Ascending aorta (tissue), 2 donors: ENCODE measurements at places on chromosomes 5 and 9. TPM values are rescaled to one million over a fixed set of nuclear protein-coding genes. Genes with fewer than 3 reads are reported as not detected.

DNA sequence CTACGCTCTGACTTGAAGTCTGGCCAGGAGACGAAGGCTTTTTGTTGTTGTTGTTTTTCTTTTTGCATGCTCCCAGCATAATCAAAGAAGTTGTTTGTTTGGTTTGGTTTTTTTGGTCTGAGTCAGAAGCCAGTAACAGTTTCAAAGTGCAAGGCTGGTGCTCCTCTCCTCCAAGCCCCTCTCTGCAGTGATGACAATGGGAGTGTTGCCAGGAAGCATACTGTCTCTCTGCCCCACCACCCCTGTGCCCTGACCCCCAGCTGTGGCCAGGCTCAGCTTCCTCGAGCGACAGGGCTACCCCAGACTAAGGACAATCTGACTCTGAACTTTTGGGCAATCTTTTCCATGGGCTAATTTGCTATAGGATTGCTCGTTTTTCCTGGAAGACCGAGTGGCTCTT lies 173.8 kb upstream of the PITX1 start:
- no peaks in the 10 kb centered on the region for H3K27me3 ChIP-seq
- H3K27ac ChIP-seq = peak overlapping the region; percentile 84
- no peak for DNase-seq
- H3K36me3 ChIP-seq = no peaks in the 10 kb centered on the region
- peaks cover 11% of the 10 kb centered on the region for H3K4me1 ChIP-seq

GRCh38 chr5:78779771-78780616 lies 131.4 kb upstream of the LHFPL2 start:
- no peaks in the 10 kb centered on the region for H3K27me3 ChIP-seq
- no peak for DNase-seq
- H3K4me1 ChIP-seq = no peaks in the 10 kb centered on the region
- H3K36me3 ChIP-seq = no peaks in the 10 kb centered on the region
- no peak overlapping the region for H3K27ac ChIP-seq

DNA sequence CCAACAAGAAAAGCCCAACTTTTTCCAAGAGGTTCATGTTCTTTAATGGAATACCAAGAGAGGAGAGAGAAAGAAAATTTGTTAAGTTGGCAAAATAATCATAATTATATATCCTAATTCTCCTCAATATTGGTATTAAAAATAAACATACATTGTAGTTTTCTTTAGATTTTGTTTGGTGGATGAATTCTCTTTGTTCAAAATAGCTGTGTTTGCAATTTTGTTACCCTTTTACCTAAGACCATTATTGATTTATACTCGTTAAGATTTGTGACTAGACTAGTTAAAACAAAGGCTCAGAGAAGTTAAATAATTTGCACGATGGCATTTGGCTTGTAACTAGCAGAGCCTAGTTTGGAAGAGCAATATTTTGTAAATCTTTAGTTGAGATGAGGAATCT lies 9.7 kb downstream of the LRRC19 start:
- H3K27ac ChIP-seq = no peak overlapping the region
- H3K27me3 ChIP-seq = no peaks in the 10 kb centered on the region
- H3K4me3 ChIP-seq = no peak overlapping the region
- no peak for DNase-seq

DNA sequence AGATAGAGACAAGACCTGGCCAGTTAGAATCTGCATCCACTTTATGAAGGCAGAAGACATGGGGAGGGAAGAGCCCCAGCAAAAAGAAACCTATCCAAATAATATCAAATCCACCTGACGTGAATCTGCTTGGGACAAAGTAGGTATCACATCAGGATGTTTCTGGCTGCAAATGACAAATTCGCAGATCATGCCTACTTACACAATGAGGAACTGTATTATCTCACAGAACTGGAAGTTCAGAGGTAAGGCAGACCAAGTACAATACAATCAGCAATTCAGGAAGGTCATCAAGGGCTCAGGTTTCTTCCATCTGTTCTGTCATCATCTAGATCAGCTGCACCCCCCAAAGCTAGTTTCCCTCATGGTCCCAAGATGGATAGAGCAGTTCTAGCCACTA lies 13.2 kb upstream of the NR4A3 start:
- H3K4me1 ChIP-seq = no peaks in the 10 kb centered on the region
- H3K27ac ChIP-seq = no peak overlapping the region
- no peaks in the 10 kb centered on the region for H3K36me3 ChIP-seq
- H3K27me3 ChIP-seq = no peaks in the 10 kb centered on the region
- DNase-seq = no peak

DNA sequence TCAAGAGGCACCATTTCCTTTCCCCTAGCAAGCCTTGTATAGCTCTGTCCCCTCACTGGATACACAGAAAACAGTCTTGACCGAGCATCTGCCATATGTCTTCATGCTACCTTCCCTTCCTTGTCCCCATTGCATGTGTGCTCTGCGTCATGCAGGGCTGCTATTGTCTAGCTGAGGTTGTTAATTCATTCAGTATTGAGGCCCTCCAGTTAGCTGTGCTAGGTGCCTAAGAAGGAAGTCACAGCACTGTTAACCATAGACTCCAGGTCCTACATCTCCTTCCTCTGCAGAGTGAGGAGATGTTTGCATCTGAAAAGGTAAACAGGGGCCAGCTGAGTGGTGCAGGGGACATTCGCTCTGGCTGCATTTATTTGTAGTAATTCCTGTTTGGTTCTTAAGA lies 48.2 kb downstream of the SLC1A3 start:
- H3K36me3 ChIP-seq = no peaks in the 10 kb centered on the region
- DNase-seq = no peak
- H3K4me1 ChIP-seq = peaks cover 7% of the 10 kb centered on the region
- H3K27ac ChIP-seq = no peak overlapping the region
- no peaks in the 10 kb centered on the region for H3K27me3 ChIP-seq

DNA sequence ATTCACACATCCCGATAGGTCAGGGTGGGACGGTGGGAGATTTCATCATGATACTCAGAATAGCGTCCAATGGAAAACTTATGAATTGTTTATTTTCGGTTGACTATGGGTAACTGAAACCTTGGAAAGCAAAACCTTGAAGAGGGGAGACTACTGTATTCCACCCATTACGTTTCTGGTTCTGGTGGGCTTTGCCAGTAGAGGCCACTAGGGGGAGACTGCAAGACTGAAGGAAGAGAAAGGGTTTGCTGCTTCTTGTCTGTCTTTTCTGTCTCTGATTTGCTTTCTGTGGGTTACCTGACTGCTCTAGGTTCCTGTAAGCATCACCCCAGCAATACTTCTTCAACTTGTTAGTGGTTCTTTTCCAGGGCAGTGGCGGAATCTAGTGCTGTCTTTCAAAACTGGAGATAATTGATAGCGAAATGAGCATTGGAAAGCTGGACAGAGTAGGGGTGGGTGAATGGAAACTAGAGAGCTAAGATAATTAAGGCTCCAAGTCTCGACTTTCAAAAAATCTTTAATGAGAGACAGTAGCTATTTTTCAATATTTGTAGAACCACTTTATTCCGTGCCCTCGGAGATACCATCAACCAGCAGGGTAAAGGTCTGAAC lies 27.0 kb downstream of the GRIN3A start:
- H3K36me3 ChIP-seq = no peaks in the 10 kb centered on the region
- no peaks in the 10 kb centered on the region for H3K27me3 ChIP-seq
- no peak overlapping the region for H3K4me3 ChIP-seq

DNA sequence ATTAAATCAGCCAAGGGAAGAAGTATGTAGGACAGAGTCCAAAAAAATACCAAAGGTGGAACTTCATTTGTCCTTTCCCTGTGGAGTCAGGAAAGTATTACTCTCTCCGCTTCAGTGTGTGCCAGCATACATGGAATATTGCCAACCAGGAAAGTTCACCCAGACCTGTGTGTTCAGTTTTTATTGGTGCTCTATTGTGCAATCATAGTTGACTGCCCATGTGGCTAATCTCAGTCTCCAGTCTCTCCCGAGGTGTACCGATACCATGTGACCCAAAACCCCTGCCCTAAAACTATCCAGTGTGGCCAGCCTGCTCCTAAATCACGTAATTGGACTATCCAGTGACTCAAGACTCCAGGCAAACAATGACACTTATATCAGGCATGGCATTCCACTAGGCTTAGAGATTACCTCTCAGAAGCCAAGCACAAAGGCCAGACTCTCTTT lies 38.8 kb downstream of the NFX1 start:
- H3K4me3 ChIP-seq = no peak overlapping the region
- DNase-seq = peak; percentile 76
- H3K27me3 ChIP-seq = no peaks in the 10 kb centered on the region
- H3K36me3 ChIP-seq = peaks cover 47% of the 10 kb centered on the region
- H3K4me1 ChIP-seq = no peaks in the 10 kb centered on the region
- peak overlapping the region; percentile 71 for H3K27ac ChIP-seq

GRCh38 chr9:133580419-133580738 lies 28.8 kb downstream of the FAM163B start:
- no peak for DNase-seq
- H3K36me3 ChIP-seq = no peaks in the 10 kb centered on the region
- H3K4me3 ChIP-seq = no peak overlapping the region
- H3K27me3 ChIP-seq = no peaks in the 10 kb centered on the region
- H3K27ac ChIP-seq = no peak overlapping the region

- peak overlapping the region; percentile 25 for H3K4me3 ChIP-seq
- H3K4me1 ChIP-seq = peaks cover 18% of the 10 kb centered on the region
- H3K27me3 ChIP-seq = no peaks in the 10 kb centered on the region
- peak overlapping the region; percentile 93 for H3K27ac ChIP-seq
- no peaks in the 10 kb centered on the region for H3K36me3 ChIP-seq
Observed at GRCh38 chr5:83475935-83476814, 4.6 kb downstream of the VCAN start.

- no peak overlapping the region for H3K27ac ChIP-seq
- H3K27me3 ChIP-seq = no peaks in the 10 kb centered on the region
- no peak for DNase-seq
- peaks cover 4% of the 10 kb centered on the region for H3K4me1 ChIP-seq
- H3K4me3 ChIP-seq = no peak overlapping the region
- H3K36me3 ChIP-seq = no peaks in the 10 kb centered on the region
Observed at GRCh38 chr5:61002611-61003355, 57.8 kb downstream of the NDUFAF2 start.

- H3K4me1 ChIP-seq = no peaks in the 10 kb centered on the region
- H3K36me3 ChIP-seq = no peaks in the 10 kb centered on the region
- peak; percentile 85 for DNase-seq
- peak overlapping the region; percentile 74 for H3K27ac ChIP-seq
- H3K27me3 ChIP-seq = no peaks in the 10 kb centered on the region
Observed at GRCh38 chr5:142644640-142645361, 41.1 kb downstream of the FGF1 start.

- no peak overlapping the region for H3K4me3 ChIP-seq
- H3K27me3 ChIP-seq = no peaks in the 10 kb centered on the region
- no peak for DNase-seq
- no peaks in the 10 kb centered on the region for H3K4me1 ChIP-seq
- no peak overlapping the region for H3K27ac ChIP-seq
- no peaks in the 10 kb centered on the region for H3K36me3 ChIP-seq
Observed at GRCh38 chr9:111078391-111079038, 40.2 kb upstream of the LPAR1 start.

GRCh38 chr9:95771556-95772246 lies 103.8 kb upstream of the ERCC6L2 start:
- H3K36me3 ChIP-seq = no peaks in the 10 kb centered on the region
- peak overlapping the region; percentile 41 for H3K27ac ChIP-seq
- H3K4me1 ChIP-seq = peaks cover 7% of the 10 kb centered on the region
- no peak for DNase-seq
- no peak overlapping the region for H3K4me3 ChIP-seq
- H3K27me3 ChIP-seq = no peaks in the 10 kb centered on the region

- DNase-seq = no peak
- H3K36me3 ChIP-seq = no peaks in the 10 kb centered on the region
- H3K4me3 ChIP-seq = no peak overlapping the region
- no peak overlapping the region for H3K27ac ChIP-seq
- H3K27me3 ChIP-seq = no peaks in the 10 kb centered on the region
Observed at GRCh38 chr5:74052441-74053221, 426.6 kb downstream of the ARHGEF28 start.

- H3K36me3 ChIP-seq = no peaks in the 10 kb centered on the region
- peak overlapping the region; percentile 14 for H3K27ac ChIP-seq
- H3K4me1 ChIP-seq = peaks cover 2% of the 10 kb centered on the region
- H3K4me3 ChIP-seq = peak overlapping the region; percentile 62
- H3K27me3 ChIP-seq = no peaks in the 10 kb centered on the region
- DNase-seq = no peak
Observed at GRCh38 chr5:145855763-145856267, 17.0 kb downstream of the GRXCR2 start.

DNA sequence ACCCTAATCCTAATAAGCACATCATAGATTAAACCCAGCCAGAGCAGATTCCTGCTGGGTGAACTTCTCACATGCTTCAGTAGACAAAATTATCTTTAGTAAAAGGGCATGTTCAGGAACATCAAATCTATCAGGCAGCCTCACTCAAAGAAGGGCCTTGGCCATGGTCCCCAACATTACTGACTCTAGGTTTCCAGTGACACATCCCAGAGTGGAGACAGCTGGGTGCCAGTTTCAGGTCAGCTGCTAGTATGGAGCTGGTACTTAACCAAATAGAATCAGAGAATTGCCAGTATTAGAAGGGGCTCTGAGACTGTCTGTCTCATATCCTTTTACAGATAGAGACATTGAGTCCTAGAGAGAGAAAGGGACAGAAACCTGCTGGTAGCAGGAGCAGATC lies 44.1 kb upstream of the GALNT10 start:
- H3K36me3 ChIP-seq = no peaks in the 10 kb centered on the region
- no peaks in the 10 kb centered on the region for H3K27me3 ChIP-seq
- no peaks in the 10 kb centered on the region for H3K4me1 ChIP-seq

- H3K27me3 ChIP-seq = no peaks in the 10 kb centered on the region
- no peak for DNase-seq
- no peaks in the 10 kb centered on the region for H3K4me1 ChIP-seq
- H3K36me3 ChIP-seq = no peaks in the 10 kb centered on the region
Observed at GRCh38 chr5:22596404-22596970, 256.7 kb downstream of the CDH12 start.

DNA sequence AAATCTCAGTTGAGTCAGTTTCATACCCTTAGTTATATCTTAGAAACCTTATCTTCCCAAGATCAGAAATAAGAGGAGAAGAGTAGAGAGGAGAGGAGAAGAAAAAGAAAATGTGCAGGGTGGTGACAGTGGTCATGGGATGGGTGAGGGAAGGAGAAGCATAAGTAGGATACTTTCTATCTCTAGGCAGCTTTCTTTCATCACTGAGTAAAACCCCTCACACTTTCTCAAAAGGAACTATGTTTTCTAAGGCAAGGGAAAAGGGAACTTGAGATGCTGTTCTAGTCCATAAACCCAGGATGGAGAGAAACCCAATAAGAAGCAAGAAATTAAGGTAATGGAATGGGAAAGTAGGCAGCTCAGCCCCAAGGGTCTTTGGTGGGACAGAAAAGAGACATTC lies 225.3 kb downstream of the MCTP1 start:
- no peak overlapping the region for H3K27ac ChIP-seq
- H3K27me3 ChIP-seq = no peaks in the 10 kb centered on the region
- H3K4me3 ChIP-seq = no peak overlapping the region
- DNase-seq = no peak
- H3K4me1 ChIP-seq = no peaks in the 10 kb centered on the region

The PCDHB3 gene
- total RNA-seq = 1.1 TPM

The ASB6 gene
- total RNA-seq = 29.7 TPM

The QRFP gene
- not detected for total RNA-seq

The CAMK2A gene
- not detected for total RNA-seq

The ORM2 gene
- total RNA-seq = 0.64 TPM

The SPATA31D4 gene
- not detected for total RNA-seq
